ENCODE measurements at places on chromosomes 7 and 10.
A peak's percentile ranks its signal among the peaks of the same experiment; 100 is the strongest.

GRCh38 chr10:104103956-104104355 lies 18.0 kb upstream of the SFR1 start:
- DNase-seq, result no peak

GRCh38 chr7:604001-604883 lies 84.6 kb upstream of the PDGFA start:
- peak; percentile 96 for DNase-seq

- DNase-seq, result no peak
Measured at GRCh38 chr10:110495731-110496552, 1.8 kb upstream of the DUSP5 start.

DNA sequence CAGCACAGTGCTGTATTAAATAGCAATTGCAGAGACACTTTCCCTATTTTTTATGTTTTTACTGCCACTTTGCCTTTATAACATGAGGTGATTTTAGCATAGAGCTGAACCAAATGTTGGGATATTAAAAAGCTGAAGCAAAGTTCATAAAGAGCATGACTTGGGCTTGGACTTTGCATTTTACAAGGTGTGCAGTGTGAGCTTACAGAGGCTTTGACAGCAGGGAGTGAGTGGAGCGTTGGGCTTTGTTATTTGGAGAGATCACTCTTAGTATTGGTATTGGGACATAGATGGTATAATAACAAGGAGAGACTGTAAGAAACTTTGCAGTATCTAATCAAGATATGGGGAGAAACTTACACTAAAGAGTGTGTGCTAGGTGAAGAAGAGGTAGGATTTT lies 449.1 kb downstream of the AUTS2 start:
- DNase-seq, result no peak

GRCh38 chr7:155381852-155382801 lies 75.8 kb upstream of the EN2 start:
- DNase-seq, result no peak

DNA sequence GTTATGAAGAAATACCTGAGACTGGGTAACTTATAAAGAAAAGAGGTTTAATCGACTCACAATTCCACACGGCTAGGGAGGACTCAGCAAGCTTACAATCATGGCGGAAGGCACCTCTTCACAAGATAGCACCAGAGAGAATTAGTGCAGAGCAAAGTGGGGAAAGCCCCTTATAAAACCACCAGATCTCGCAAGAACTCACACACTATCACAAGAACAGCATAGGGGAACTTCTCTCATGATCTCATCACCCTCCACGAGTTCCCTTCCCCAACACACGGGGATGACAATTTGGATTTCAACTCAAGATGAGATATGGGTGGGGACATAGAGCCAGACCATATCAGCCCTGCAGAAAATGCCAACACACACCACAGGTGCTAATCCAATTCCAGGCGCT lies 218.7 kb downstream of the PARD3 start:
- DNase-seq, result peak; percentile 8

GRCh38 chr7:7489546-7489945 lies 46.1 kb downstream of the COL28A1 start:
- DNase-seq, result no peak

GRCh38 chr10:23016636-23017035 lies 78.7 kb upstream of the MSRB2 start:
- DNase-seq, result no peak

DNA sequence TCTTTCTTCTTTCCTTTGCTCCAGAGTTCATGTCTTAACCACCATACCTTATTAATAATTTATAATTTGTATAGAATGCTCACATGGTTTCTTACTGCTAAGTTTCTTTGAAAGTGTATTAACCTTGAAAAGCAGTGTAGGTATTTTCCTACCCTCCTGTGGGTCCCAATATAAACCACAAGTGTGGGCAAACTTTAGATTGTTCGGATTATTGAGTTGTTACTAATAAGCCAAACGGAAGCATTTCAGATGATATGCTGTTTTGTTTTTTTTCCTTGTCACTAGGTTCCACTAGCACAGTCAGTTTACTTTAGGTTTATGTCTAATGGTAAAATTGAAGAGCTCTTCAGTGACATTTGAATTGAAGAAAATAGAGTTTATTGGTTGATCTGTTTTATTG lies 10.2 kb downstream of the SSBP1 start:
- no peak for DNase-seq

DNA sequence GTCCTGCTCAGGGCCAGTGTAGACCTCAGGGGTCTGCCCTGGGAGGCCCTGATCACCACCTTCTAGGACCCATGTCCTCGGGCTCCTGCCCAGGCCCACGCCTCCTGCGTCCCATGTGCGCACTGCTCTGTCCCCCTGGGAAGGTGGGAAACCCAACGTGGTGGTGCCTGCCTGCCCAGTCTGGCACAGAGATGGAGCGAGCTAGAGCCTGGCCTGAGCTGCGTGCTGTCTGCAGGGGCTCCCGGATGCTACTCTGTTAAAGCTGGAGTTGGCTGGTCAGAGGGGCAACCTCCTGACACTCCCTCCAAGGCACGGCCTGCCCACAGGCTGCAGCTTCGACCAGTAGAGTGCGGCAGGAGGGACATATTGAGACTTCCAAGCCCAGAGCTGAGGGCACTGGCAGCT lies 171.7 kb downstream of the DNAJB6 start:
- DNase-seq, result no peak
